Activated CD4-positive, alpha-beta T cell treated with anti-CD3 and anti-CD28 coated beads, Interleukin-2, amount 10 ng/mL, durations not matched to agents 7 days and 5 days (primary cell): ENCODE measurements at places on chromosomes 12 and 14. TPM values are rescaled to one million over a fixed set of nuclear protein-coding genes. Genes with fewer than 3 reads are reported as not detected.
A peak's percentile ranks its signal among the peaks of the same experiment; 100 is the strongest.

DNA sequence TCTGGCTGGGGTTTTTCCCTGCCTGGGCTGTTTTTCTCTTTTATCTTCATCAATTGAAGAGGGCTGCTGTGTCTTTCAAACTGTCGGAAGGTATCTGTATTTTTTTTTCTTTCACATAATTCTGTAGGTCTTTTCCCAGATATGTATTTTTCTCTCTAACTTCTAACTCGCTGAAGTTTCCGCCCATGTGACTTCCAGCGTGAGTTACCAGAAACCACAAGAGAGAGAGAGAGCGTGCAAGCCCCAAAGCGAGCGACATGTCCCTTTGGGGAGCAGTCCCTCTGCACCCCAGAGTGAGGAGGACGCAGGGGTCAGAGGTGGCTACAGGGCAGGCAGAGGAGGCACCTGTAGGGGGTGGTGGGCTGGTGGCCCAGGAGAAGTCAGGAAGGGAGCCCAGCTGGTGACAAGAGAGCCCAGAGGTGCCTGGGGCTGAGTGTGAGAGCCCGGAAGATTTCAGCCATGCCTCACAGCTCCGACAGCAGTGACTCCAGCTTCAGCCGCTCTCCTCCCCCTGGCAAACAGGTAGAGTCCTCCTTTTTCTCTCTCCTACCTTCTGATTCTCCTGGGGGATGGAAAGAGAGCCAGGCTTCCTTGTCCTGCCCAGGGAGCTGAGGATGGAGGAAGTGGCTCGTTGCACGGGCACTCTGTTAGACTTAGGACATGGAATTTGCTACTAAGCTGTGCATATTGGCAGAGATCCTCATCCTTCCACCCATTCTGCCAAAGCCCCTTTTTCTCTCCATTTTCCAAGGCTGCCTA lies at the start of gene BATF:
TSS of gene BATF (plus strand) at position 246 of the 759 bp plus-strand sequence. CDS start at position 460, 214 bp downstream.
- H3K27ac ChIP-seq, result peak within 1 kb of the TSS; percentile 96
- peak; percentile 88 for DNase-seq
- peaks cover 78% of the 10 kb centered on the region for H3K4me1 ChIP-seq
- H3K4me3 ChIP-seq, result peak within 1 kb of the TSS; percentile 93
- no peaks in the 10 kb centered on the region for H3K27me3 ChIP-seq
- peaks cover 48% of the 10 kb centered on the region for H3K36me3 ChIP-seq

The CIDEB gene
- total RNA-seq, result 30.9 TPM

The TSPAN19 gene
- not detected for total RNA-seq

The GPR137C gene
- 1.2 TPM for total RNA-seq

The SDSL gene
- total RNA-seq, result 4.5 TPM
